ENCODE measurements at places on chromosomes 5 and 9.

- DNase-seq = no peak
Measured at GRCh38 chr9:109487247-109487646, 10.9 kb downstream of the PTPN3 start.

GRCh38 chr5:98773464-98774191, at the start of gene RGMB:
TSS of gene RGMB (plus strand) at chr5:98773663. CDS start at chr5:98774071, 408 bp downstream.
- DNase-seq = peak; percentile 84

GRCh38 chr9:94734054-94734754, 7.7 kb downstream of the AOPEP start:
- DNase-seq = no peak

DNA sequence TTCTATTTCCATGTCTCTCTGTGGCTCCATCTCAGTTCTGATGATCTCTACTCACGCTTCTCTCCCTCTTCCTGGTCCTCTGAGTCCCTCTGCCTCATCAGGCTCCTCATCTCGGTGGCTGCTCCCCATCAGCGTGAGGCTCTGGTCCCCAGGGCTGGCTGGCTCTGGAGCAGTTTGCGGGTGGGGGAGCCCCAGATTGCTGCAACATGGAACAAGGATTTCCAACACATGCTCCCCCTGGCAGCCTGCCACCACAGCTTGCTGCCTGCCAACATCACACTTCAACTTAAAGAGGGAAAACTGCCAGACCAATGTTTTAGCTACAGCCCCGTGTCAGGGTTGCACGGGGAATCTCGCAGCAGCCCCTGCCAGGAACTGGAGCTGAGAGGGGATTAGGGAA, 77.2 kb upstream of the NEK6 start:
- DNase-seq = no peak

DNA sequence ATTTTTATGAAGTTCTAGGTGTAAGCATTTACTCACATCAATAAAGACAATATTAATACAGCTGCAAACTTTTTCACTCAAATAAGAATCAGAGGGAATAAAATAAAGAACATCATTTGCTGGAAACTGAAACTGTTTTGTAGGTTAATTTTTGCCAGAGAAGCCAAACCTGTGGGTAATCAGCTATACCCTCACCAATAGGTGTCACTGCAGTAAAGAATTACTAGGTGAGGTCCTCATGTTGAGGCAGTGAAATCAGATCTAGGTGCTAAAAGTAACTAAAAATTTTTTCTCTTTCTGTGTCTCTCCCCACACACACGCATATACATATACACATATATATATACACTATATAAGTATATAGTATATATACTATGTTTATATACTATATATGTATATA, 1016.3 kb upstream of the SEMA6A start:
- no peak for DNase-seq

DNA sequence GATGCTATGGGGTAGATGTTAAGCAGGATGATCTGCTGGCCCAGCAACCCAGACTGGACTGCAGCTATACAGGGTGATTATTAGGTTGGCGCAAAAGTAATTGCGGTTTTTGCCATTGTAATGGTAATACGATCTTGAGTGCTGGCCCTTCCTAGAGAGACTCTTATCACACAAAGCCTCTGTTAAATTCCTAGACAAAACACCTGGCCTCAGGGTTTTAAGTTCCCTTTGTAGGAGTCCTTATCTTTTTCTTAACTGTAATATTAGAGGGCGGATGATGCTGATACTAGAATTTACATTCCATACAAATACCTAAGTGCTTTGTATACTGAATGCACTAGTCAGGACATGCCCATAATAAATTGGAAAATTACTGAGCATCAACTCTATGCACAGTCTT, 222.2 kb downstream of the NDUFS4 start:
- no peak for DNase-seq

GRCh38 chr9:22992780-22993179, 546.2 kb downstream of the DMRTA1 start:
- no peak for DNase-seq

DNA sequence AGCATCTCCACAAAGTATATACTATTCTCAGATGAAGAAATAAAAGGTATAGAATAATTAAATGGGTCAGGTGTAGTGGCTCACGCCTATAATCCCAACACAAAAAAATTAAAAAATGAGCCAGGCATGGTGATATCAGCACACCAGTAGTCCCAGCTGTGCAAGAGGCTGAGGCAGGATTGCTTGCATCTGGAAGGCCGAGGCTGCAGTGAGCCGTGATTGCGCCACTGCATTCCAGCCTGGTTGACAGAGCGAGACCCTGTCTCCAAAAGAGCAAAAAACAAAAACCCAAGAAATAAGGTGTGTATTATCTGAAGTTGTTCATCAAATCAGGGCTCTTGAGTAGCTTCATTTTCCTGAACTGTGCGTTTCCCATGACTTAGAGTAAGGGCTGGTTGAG, 83.2 kb upstream of the MYO10 start:
- no peak for DNase-seq

GRCh38 chr9:99823681-99824377, 2.1 kb downstream of the NR4A3 start:
- DNase-seq = peak; percentile 89

DNA sequence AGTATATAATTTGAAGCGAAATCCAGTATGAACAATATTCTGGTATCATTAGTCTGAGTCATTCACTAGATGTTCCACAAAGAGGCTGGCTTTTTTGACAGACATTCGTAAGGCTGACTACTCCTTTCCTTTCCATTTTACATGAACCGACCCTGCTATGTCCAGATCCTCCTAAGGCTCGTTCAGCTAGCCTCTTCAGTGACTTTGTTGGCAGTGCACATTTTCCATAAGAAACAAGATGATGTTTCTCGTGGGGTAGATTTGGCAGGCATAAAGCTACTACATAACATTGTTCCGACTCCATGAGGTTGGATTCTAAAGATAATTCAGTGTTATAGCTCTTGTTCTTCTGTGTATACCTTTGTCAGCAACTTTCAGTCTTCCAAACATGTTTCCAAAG, 49.0 kb downstream of the ZNF462 start:
- DNase-seq = no peak

DNA sequence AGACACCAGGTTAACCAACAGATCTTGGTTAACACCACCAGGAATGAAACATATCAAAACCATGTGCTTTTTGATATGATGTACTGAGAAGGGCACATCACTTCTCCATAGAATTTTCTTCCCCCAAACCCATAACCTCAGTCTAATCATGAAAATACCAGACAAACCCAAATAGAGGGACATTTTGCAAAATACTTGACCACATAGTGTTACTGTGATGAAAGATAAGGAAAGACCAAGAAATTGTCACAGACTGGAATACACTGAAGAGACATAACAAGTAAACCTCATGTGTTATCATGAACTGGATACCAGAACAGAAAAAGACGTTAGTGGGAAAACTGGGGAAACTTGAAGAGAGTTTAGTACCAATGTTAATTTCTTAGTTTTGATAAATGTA, 74.9 kb upstream of the VCAN start:
- no peak for DNase-seq

DNA sequence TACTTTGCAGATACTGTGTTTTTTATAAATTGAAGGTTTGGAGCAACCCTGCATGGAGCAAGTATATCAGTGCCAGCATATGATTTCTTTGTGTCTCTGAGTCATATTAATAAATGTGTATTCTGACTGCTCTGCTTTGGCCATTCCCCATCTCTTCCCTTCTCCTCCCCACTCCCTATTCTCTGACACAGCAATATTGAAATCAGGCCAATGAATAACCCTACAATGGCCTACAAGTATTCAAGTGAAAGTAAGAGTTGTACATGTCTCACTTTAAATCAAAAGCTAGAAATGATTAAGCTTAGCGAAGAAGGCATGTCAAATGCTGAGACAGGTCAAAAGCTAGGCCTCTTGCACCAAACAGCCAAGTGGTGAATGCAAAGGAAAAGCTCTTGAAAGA, 82.2 kb upstream of the TLX3 start:
- DNase-seq = no peak

GRCh38 chr5:130985776-130986175, 179.3 kb downstream of the HINT1 start:
- DNase-seq = no peak

GRCh38 chr9:121365564-121365963, 4.5 kb downstream of the STOM start:
- no peak for DNase-seq

DNA sequence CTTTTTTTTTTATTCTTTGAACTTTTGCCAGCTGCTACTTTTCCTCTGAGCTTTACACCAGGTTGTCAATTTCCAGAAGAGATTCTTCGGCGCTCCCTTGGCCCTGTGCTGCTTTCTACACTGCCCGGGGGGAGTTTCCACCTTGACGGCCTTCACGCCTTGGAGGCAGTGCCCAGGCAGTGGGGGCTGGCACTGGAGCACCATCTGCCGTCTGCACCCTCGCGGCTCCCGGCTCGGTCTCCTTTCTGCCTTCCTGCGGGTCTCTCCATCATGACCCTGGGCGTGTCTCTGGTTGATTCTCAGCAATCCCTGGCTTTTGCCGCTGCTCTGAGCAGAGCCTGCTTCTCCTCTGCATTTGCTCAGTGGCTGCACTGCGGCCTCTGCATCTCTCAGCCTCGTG, 2.9 kb downstream of the SLC6A18 start:
- DNase-seq = no peak

- no peak for DNase-seq
Measured at GRCh38 chr9:124309667-124310084, 51.9 kb downstream of the NEK6 start.

- peak; percentile 79 for DNase-seq
Measured at GRCh38 chr5:34838785-34839714, at the start of gene TTC23L. TSS of gene TTC23L (plus strand) at chr5:34839164. CDS start at chr5:34840672, 1,508 bp downstream.

- no peak for DNase-seq
Measured at GRCh38 chr9:135680056-135680455, 16.9 kb downstream of the LCN9 start.

DNA sequence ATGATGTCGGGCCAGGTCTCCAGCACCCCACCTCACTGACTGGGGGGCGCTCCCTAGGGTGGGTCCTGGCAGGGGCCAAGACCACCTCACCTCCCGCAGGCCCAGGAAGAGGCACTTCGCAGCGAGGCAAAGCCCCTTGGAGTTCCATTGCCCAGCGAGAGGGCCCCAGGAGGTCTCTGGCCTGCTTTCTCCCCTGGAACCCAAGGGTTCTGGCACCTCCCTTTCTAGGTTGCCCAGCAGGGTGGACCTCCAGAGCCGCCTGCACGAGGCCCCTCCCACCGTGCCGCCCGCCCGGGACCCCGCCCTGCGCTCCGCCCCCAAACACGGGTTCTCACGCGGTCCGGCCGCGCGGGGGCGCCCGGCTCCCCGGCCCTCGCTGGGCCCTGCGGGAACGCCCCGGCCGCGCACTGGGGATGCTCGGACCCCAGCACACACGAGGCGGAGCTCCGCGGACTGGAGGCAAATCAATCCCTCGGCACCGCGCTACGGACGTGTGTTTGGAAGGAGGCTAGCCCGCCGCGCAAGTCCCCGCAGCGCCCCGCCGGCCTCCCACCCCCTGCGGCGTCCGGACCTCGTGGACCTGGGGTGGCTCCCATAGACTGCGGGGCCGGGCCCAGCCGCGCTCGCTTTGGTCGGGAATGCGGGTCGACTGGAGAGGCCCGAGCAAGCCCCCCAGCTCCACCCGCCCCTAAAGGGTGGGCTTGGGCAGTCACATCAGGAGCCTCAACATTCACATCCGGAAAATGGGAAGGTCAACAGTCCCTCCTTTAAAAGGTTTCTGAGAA, 99.5 kb upstream of the LMX1B start:
- no peak for DNase-seq

All from stimulated activated CD8-positive, alpha-beta memory T cell treated with anti-CD3 and anti-CD28 coated beads, Interleukin-7, amount 100 ng/mL, for 4 hours (primary cell).